CMK (cell line): ENCODE measurements at places on chromosomes 2 and 18.
A peak's percentile ranks its signal among the peaks of the same experiment; 100 is the strongest.

DNA sequence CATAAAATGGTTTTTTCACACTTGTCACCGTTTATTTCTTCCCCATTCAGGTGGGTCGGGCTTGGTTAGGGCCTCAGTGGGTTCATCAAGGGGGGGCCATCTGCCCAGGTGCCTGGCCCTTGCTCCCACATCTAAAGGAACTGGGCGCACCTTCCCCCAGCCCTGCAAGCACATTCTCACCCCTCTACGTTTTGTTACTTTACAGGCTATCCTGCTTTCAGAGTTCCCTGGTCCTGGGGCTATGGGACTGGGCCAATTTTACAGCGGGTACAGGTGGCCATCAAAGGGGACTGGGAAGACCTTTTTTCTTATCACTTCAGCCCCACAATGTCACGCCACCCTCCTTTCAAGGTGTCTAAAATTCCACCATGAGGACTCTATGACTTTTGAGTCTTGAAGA lies 71.8 kb upstream of the HAAO start:
- DNase-seq = no peak

- peak; percentile 75 for DNase-seq
Measured at GRCh38 chr2:238263204-238264071, 23.6 kb upstream of the HES6 start.

- DNase-seq = no peak
Measured at GRCh38 chr2:26618611-26619010, 22.6 kb downstream of the CIB4 start.

DNA sequence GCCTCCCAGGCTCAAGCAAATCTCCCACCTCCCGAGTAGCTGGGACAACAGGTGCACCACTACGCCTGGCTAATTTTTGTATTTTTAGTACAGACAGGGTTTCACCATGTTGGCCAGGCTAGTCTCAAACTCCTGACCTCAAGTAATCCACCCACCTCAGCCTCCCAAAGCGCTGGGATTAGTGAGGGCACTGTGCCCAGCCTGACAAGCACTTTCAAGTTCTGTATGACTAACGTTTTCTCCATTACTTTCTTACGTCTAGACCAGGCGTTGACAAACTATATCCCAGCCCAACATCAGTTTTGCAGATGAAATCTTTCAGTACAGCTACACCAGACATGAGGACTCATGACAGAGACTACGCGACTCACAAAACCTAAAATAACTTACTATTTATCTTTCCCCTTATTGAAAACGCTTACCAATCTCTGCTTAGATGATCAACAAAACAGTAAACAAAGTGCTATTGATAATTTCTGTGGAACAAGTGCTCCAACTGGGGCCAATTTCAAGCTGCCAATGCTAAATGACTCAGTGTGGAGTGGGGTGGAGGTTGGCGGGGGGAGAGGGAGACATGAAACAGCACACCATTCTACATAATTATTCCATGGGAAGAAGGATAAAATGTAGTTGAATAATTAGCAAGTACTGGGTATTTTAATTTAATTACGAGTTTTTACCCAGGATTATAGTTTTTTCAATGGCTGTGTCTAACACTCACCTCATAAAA lies 59.1 kb downstream of the SAP130 start:
- DNase-seq = no peak

- DNase-seq = no peak
Measured at GRCh38 chr2:25817006-25817405, 61.3 kb downstream of the ASXL2 start.

DNA sequence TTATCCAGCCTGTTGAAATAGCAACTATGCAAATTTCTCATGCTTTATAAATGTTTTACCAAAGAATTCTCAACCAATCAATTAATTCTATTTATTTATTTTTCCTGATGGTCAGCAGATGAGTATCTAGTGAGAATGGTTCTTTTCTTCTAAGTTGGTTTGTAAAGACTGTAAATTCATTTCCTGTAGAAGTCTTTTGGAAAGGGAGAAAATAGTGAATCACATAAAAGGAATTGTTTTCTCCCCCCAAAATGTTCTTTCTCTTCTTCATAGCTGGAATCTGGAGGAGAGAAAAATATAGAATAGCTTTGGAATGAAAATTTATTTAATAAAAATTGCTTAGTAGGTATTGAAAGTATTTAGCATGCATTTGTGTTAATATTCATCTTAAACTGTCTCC lies 836.1 kb upstream of the ZEB2 start:
- DNase-seq = no peak
